ENCODE measurements at places on chromosomes 5 and 9. TPM values are rescaled to one million over a fixed set of nuclear protein-coding genes. Genes with fewer than 3 reads are reported as not detected.

Gene NUDT12
- 21.5 TPM for total RNA-seq

Gene PCDHGA6
- 4.8 TPM for total RNA-seq

Gene RETREG1
- total RNA-seq, result 160 TPM

Gene SMIM3
- total RNA-seq, result 7.8 TPM

Gene SEMA4D
- 35.8 TPM for total RNA-seq

Gene RNF183
- 0.21 TPM for total RNA-seq

Gene CYSRT1
- 3.3 TPM for total RNA-seq

Gene TIFAB
- 0.10 TPM for total RNA-seq

Gene SMIM23
- total RNA-seq, result not detected

Gene KIAA0825
- total RNA-seq, result 13.1 TPM

Gene CEP72
- total RNA-seq, result 7.7 TPM

Gene PTGS1
- 5.0 TPM for total RNA-seq

Gene STKLD1
- 0.41 TPM for total RNA-seq

Gene COL27A1
- 21.6 TPM for total RNA-seq

Gene SLC6A19
- total RNA-seq, result not detected

Gene ACTBL2
- not detected for total RNA-seq

Gene ZFP2
- total RNA-seq, result 2.9 TPM

Gene CARD9
- total RNA-seq, result 4.3 TPM

Gene ZNG1A
- total RNA-seq, result 55.9 TPM

Gene DOK3
- 6.7 TPM for total RNA-seq

Gene PRLR
- 2.4 TPM for total RNA-seq

Gene STPG3
- not detected for total RNA-seq

Gene ECM2
- 27.5 TPM for total RNA-seq

Gene GABRA6
- total RNA-seq, result not detected

Gene IGIP
- 9.4 TPM for total RNA-seq

Gene LRRC19
- total RNA-seq, result not detected

Gene ZFP62
- total RNA-seq, result 38.4 TPM

Gene QRFP
- not detected for total RNA-seq

Gene NR6A1
- total RNA-seq, result 1.0 TPM

Gene FAM151B
- total RNA-seq, result 9.8 TPM

Gene SOHLH1
- not detected for total RNA-seq

Gene TAF11L10
- total RNA-seq, result not detected

Gene LCP2
- total RNA-seq, result 11.6 TPM

Gene CER1
- total RNA-seq, result not detected

Gene CDC25C
- total RNA-seq, result 4.4 TPM

Gene F2RL1
- total RNA-seq, result 2.3 TPM

Gene FSTL4
- total RNA-seq, result 0.51 TPM

Gene PCAT7
- total RNA-seq, result not detected

Gene ANKRD31
- 0.51 TPM for total RNA-seq

Gene DMRT3
- total RNA-seq, result not detected

Measured in tongue (tissue), 3 donors.